ENCODE measurements at places on chromosomes 16 and 17. TPM values are rescaled to one million over a fixed set of nuclear protein-coding genes. Genes with fewer than 3 reads are reported as not detected.

FAM83G gene
- 38.9 TPM for total RNA-seq

- DNase-seq = no peak
Measured at GRCh38 chr17:11238705-11239104, 2.3 kb upstream of the SHISA6 start.

MCRIP2 gene
- total RNA-seq = 209 TPM

- DNase-seq = no peak
Measured at GRCh38 chr17:56185491-56186221, 32.4 kb downstream of the ANKFN1 start.

SLFN14 gene
- not detected for total RNA-seq

- no peak for DNase-seq
Measured at GRCh38 chr16:79295162-79295561, 305.4 kb downstream of the MAF start.

NPIPA3 gene
- not detected for total RNA-seq

- DNase-seq = no peak
Measured at GRCh38 chr16:15825750-15826305, 31.0 kb downstream of the MYH11 start.

ABCA9 gene
- total RNA-seq = not detected

GRCh38 chr16:67514382-67514828 is 14.2 kb upstream of the RIPOR1 start:
- DNase-seq = peak; percentile 88

MPRIP gene
- 147 TPM for total RNA-seq

- DNase-seq = no peak
Measured at GRCh38 chr16:67423015-67423414, 6.7 kb upstream of the ZDHHC1 start.

GRCh38 chr17:30824002-30824355 is 513 bp downstream of the CRLF3 start:
- DNase-seq = no peak

DNA sequence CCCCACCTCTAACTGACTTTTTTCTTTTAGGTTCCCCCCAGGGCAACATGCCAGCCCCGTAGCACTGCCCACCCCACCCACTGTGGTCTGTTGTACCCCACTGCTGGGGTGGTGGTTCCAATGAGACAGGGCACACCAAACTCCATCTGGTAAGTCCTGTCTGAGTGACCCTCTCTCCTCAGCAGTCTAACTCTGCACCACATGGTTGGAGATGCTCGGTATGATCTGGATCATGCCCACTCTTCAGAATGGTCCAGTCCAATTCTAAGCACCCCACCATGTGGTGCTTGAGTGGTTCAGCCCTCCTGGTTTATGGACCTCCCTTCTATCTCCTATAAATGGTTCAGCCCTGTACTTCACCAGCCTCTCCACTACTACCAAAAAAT is 5.9 kb downstream of the KDM6B start:
- DNase-seq = peak; percentile 30

KRTAP4-3 gene
- not detected for total RNA-seq

XAF1 gene
- total RNA-seq = 1.5 TPM

DNA sequence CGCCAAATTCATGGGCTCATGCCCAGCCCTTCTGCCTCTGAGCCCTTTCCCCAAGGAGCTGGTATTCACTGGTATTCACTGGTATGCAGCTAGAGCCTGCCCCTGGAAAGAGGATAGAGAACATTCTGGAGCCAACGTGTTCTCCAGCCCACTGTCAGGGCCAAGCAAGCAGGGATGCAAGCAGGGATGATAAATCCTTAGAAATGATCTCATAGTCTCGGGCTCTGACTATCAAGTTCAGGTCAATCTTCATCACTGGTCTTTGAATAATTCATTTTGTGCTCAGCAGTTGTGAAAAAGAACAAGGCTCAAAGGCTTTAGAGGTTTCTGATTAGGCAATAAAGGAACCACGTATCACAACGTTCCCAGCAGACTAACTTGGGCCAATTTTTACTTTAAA is 57.3 kb downstream of the CACNG5 start:
- no peak for DNase-seq

GRCh38 chr16:78984887-78985464 is 615.6 kb downstream of the MAF start:
- no peak for DNase-seq

GRCh38 chr17:36527621-36528250 is 6.9 kb downstream of the MYO19 start:
- no peak for DNase-seq

MTSS2 gene
- 38.1 TPM for total RNA-seq

PPP4C gene
- total RNA-seq = 226 TPM

- peak; percentile 17 for DNase-seq
Measured at GRCh38 chr16:11473728-11474127, 113.0 kb downstream of the LITAF start.

CDH3 gene
- 2.9 TPM for total RNA-seq

HIGD1B gene
- not detected for total RNA-seq

DNA sequence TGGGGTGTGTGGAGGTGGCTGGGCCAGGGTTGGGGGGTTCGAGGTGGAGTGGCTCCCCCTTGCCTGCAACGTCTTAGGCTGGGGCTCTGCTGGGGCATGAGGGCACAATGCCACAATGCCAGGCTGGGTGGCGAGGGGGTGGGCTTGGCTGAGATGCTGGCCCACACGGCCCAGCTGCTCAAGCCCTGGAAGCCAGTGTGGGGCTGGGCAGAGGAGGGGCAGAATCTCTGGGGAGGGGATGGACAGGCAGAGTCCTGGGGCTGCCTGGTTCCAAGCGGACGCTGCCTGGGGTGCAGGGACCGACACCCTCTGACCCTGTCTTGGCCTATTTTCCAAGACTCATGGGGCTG is 37.5 kb upstream of the SSTR5 start:
- no peak for DNase-seq

RANGRF gene
- 13.9 TPM for total RNA-seq

DNA sequence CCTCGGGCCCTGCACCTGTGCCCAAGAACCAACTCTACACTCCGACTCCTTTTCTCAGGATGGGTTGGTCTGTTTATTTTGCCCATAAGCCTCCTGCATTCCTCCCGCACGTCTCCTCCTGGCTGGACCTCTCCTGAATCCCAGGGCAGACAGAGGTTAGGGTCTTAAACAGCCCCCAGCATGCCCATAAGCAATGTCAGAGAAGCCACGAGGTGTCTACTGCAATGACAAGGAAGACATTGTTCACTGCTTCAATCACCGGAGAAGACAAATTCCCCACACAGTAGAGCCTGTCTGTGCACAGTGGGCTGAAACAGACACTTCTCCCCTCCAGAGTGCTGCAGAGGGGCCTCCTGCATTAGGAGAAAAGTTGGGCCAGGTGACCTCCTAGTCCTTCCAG is 230.6 kb upstream of the RPL38 start:
- DNase-seq = no peak

CLEC10A gene
- total RNA-seq = not detected

Measured in HT-29 (cell line).